ENCODE measurements at places on chromosomes 3 and 15. TPM values are rescaled to one million over a fixed set of nuclear protein-coding genes. Genes with fewer than 3 reads are reported as not detected.

DNA sequence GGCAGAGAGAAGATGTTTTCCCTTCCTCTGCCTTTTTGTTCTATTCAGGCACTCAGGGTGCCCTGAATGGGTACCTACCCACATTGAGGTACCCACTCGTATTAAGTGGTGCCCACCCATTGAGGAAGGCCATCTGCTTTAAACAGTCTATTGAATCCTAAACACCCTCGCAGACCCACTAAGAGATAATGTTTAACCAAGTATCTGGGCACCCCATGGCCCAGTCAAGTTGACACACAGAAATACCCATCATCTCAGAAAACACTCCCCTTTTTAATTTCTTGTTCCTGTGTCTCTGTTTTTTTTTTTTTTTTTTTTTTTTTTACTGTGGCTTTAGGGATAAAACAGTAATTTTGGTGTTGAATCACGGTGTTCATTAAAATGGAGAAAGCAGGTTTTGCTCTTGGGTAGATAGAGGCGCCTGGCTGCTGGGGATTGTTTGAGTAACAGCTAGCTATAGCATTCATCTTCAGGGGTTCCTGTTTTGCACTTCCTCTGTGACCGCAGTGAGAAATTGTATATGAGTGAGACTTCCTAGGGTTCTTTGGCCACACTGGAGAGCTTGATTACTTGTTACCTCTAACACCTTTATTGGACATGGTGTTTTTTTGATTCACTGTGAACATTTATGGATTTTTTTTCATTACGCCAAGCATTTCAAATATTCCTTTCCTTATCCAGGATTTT is 259.1 kb downstream of the PTPRG start:
- DNase-seq = no peak
- H3K36me3 ChIP-seq = no peaks in the 10 kb centered on the region
- H3K27ac ChIP-seq = no peak overlapping the region
- no peak overlapping the region for H3K4me3 ChIP-seq
- no peaks in the 10 kb centered on the region for H3K27me3 ChIP-seq

Gene CSTA
- polyA plus RNA-seq = 4.5 TPM

- no peaks in the 10 kb centered on the region for H3K27me3 ChIP-seq
- peak overlapping the region; percentile 54 for H3K27ac ChIP-seq
- H3K36me3 ChIP-seq = no peaks in the 10 kb centered on the region
- peaks cover 12% of the 10 kb centered on the region for H3K4me1 ChIP-seq
- no peak overlapping the region for H3K4me3 ChIP-seq
These were observed 226.8 kb downstream of the DTWD1 start for GRCh38 chr15:49847423-49848281.

Gene ARHGAP31
- polyA plus RNA-seq = 6.4 TPM

Gene SHF
- polyA plus RNA-seq = 9.5 TPM

Gene C3orf70
- 5.1 TPM for polyA plus RNA-seq

Gene CIDEC
- 19.0 TPM for polyA plus RNA-seq

Gene LDHAL6B
- not detected for polyA plus RNA-seq

GRCh38 chr3:58754074-58754473 is 87.5 kb upstream of the FAM3D start:
- H3K36me3 ChIP-seq = no peaks in the 10 kb centered on the region
- H3K4me1 ChIP-seq = no peaks in the 10 kb centered on the region
- H3K27ac ChIP-seq = no peak overlapping the region
- H3K4me3 ChIP-seq = no peak overlapping the region
- no peaks in the 10 kb centered on the region for H3K27me3 ChIP-seq

DNA sequence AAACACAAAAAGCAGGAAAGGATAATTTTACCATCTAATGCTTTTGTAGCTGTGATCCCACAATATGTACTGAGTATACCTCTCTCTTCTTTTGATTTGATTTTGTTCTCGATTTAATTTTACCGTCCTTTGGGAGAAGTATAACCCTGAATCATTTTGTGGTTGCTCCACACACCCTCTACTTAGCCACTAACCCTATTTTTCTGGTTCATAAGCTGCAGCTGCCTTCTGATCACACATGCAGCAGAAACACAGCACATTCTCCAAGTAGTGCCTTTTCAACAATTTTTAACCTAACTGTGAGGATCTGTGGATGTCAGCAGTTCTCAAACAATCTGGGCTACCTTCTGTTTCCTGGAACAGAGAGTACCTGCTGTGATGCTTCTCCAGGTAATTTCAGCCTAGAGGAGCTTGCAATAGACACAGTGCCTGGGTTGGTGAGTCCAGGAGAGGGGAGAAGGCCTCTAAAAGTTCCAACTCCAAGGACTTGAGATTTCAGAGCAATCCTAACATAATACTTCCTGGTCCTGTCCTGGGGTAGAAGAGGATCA is 40.3 kb downstream of the HGD start:
- no peaks in the 10 kb centered on the region for H3K27me3 ChIP-seq
- H3K27ac ChIP-seq = no peak overlapping the region
- no peak for DNase-seq
- H3K36me3 ChIP-seq = peaks cover 9% of the 10 kb centered on the region

DNA sequence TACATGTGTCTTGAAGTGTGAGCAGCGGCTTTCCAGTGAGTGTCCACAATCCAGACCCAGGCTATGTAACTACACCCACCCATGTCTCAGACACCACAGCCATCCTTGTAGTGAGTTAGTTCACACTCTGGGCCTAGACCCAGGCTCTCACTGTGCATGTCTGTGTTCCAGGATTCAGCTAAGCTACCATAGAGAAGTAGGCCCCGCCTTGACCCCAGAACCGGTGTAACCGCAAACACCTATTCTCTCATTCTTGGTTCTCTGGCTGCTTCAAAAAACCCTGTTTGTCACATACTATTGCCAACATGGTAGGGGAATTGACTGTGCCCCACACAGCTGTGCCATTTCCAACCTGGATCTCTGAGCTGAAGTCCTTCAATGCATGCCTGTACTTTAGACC is 560.6 kb downstream of the RSL24D1 start:
- no peaks in the 10 kb centered on the region for H3K4me1 ChIP-seq
- no peak for DNase-seq

DNA sequence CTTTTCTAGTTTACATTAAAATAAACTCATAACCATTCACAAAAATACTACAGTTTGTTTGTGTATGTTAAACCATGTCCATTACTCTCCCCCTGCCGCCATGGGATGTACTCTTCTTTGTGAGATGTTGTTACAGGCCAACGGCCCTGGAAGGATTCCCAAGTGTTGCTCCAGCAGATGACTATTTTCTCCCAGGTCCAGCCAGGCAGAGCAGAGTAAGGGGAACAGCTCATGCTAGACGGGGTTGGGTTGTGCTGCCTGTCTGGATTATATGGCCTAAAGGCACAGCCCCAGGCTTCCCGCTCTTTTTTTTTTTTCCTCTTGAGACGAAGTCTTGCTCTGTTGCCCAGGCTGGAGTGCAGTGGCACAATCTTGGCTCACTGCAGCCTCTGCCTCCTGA is 24.5 kb upstream of the SLCO2A1 start:
- no peaks in the 10 kb centered on the region for H3K36me3 ChIP-seq
- peaks cover 12% of the 10 kb centered on the region for H3K4me1 ChIP-seq
- no peak overlapping the region for H3K4me3 ChIP-seq
- no peaks in the 10 kb centered on the region for H3K27me3 ChIP-seq
- DNase-seq = no peak

- no peak overlapping the region for H3K27ac ChIP-seq
- no peak for DNase-seq
- no peaks in the 10 kb centered on the region for H3K27me3 ChIP-seq
- H3K4me3 ChIP-seq = no peak overlapping the region
These were observed 1059.2 kb downstream of the OTOL1 start for GRCh38 chr3:162555761-162556160.

Gene MCF2L2
- polyA plus RNA-seq = 1.2 TPM

- no peak for DNase-seq
- H3K4me3 ChIP-seq = no peak overlapping the region
- no peak overlapping the region for H3K27ac ChIP-seq
- H3K4me1 ChIP-seq = no peaks in the 10 kb centered on the region
- no peaks in the 10 kb centered on the region for H3K27me3 ChIP-seq
- H3K36me3 ChIP-seq = no peaks in the 10 kb centered on the region
These were observed 20.8 kb downstream of the FBN1 start for GRCh38 chr15:48624700-48625099.

- H3K27me3 ChIP-seq = no peaks in the 10 kb centered on the region
- no peak overlapping the region for H3K27ac ChIP-seq
- peaks cover 28% of the 10 kb centered on the region for H3K36me3 ChIP-seq
- H3K4me1 ChIP-seq = peaks cover 17% of the 10 kb centered on the region
These were observed 5.3 kb downstream of the CLK3 start for GRCh38 chr15:74620636-74621545.

DNA sequence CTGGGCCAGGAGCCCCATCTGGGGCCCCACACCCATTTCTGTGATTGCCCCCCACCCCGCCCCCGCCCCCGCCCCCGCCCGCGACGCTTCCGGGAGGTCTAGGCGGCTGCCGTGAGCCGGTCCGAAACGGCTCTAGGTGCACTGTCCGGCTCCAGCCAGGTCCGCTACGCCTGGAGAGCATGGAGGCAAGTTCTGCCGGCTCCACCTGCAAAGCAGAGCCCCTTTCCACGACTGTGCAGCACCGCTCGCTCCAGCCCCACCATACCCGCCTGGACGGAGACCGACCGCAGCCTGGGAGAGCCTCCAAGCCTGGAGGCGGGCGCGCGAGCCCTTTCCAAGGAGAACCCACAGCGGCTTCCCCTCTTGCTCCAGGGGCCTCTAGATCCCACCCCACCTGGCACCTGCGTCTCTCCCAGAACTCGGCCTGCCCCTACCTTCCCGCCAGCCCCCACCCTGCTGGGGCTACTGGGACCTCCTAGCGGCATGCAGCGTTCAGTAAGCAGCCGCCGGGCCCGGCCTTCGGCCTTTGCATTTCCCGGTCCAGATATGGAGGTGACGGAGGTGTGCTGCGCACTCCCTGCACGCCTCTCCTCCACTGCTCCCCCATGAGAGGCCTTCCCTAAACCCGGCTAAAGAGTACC is 66.2 kb downstream of the KLF13 start:
- H3K27ac ChIP-seq = peak overlapping the region; percentile 100
- H3K27me3 ChIP-seq = no peaks in the 10 kb centered on the region
- DNase-seq = peak; percentile 69
- H3K4me3 ChIP-seq = peak overlapping the region; percentile 31

Gene P2RY1
- 1.6 TPM for polyA plus RNA-seq

DNA sequence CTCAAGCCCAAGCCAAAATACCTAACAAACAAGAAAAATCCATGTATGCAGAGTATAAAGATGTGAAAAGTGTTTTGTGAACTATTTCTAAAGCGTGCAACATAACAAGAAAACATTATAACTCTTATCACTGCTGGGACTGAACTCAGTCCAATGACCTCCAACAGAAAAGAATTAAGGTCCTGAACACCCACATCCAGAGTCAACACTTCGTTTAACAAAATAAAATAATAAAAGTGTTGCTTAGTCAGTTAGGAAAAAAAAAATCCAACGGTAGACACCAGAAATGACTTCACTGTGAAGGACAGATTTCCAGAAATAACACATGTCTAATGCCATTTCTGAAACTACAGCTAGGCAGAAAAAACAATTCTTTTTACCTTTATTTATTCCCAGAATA is 28.0 kb downstream of the MB21D2 start:
- no peaks in the 10 kb centered on the region for H3K36me3 ChIP-seq
- no peak overlapping the region for H3K4me3 ChIP-seq
- peaks cover 12% of the 10 kb centered on the region for H3K4me1 ChIP-seq
- no peak overlapping the region for H3K27ac ChIP-seq
- H3K27me3 ChIP-seq = no peaks in the 10 kb centered on the region
- no peak for DNase-seq

Gene XYLB
- 6.9 TPM for polyA plus RNA-seq

Gene TEX264
- polyA plus RNA-seq = 56.0 TPM

- H3K36me3 ChIP-seq = no peaks in the 10 kb centered on the region
- no peak overlapping the region for H3K27ac ChIP-seq
These were observed 101.3 kb upstream of the CMC1 start for GRCh38 chr3:28139967-28140634.

Gene CYP11A1
- 0.92 TPM for polyA plus RNA-seq

DNA sequence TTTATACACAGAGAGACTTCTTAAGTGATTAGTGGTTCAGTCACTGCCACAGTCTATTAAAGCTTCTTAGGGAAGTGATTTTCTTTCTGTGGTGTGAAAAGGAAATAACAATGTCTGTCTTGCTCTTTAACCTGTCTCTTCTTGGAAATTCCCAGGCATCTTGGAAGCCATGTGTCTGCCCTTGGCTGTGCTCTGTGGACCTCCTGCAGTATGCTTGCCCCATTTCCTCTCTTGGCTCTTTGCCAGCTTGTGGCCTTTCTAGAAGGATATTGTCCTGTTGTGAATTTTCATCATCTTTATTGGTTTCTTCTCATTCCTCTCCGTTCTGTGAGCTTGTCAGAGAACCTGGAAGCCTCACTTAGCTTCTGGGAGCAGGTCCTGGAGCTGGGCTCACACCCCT is 338.4 kb upstream of the C2CD4B start:
- H3K27me3 ChIP-seq = no peaks in the 10 kb centered on the region
- peak overlapping the region; percentile 14 for H3K27ac ChIP-seq
- H3K36me3 ChIP-seq = no peaks in the 10 kb centered on the region

DNA sequence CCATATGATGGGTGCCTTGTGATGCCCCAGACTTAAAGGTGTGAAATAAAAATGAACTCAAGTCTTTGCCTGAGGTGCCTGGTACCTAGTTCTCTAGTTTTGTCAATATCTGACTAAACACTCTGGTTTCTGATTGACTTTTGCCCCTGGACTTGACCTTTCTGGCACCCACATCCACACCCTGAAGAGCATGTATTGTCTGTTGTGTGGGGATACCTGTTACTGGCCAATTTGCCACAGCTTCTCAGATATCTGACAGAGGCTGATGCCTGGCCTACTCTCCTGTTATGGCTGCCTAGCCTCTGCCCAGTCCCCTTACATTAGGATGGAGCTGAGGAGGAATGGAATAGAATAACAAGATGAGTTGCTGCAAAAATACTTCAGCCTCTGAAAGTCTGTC is 3.6 kb downstream of the ZBTB38 start:
- peaks cover 5% of the 10 kb centered on the region for H3K36me3 ChIP-seq
- no peaks in the 10 kb centered on the region for H3K27me3 ChIP-seq
- no peak for DNase-seq
- no peak overlapping the region for H3K4me3 ChIP-seq

GRCh38 chr3:53626876-53627275 is 132.5 kb downstream of the CACNA1D start:
- DNase-seq = no peak
- no peaks in the 10 kb centered on the region for H3K4me1 ChIP-seq
- H3K27ac ChIP-seq = no peak overlapping the region
- H3K27me3 ChIP-seq = no peaks in the 10 kb centered on the region

- DNase-seq = no peak
- no peak overlapping the region for H3K27ac ChIP-seq
- H3K36me3 ChIP-seq = no peaks in the 10 kb centered on the region
- no peak overlapping the region for H3K4me3 ChIP-seq
- no peaks in the 10 kb centered on the region for H3K4me1 ChIP-seq
These were observed 23.1 kb downstream of the EOMES start for GRCh38 chr3:27699067-27699466.

GRCh38 chr15:52789601-52790168 is 451 bp downstream of the ONECUT1 start:
- no peak overlapping the region for H3K4me3 ChIP-seq
- no peak for DNase-seq
- H3K36me3 ChIP-seq = no peaks in the 10 kb centered on the region
- peaks cover 96% of the 10 kb centered on the region for H3K27me3 ChIP-seq

- no peak overlapping the region for H3K4me3 ChIP-seq
- H3K36me3 ChIP-seq = no peaks in the 10 kb centered on the region
- H3K4me1 ChIP-seq = no peaks in the 10 kb centered on the region
- no peak overlapping the region for H3K27ac ChIP-seq
These were observed 12.2 kb downstream of the SEMA3G start for GRCh38 chr3:52432691-52433141.

Measured in small intestine (tissue), 16 donors.